ENCODE measurements at places on chromosomes 7 and 10.

- DNase-seq: no peak
These were observed 61.4 kb downstream of the BBS9 start for GRCh38 chr7:33190688-33191304.

DNA sequence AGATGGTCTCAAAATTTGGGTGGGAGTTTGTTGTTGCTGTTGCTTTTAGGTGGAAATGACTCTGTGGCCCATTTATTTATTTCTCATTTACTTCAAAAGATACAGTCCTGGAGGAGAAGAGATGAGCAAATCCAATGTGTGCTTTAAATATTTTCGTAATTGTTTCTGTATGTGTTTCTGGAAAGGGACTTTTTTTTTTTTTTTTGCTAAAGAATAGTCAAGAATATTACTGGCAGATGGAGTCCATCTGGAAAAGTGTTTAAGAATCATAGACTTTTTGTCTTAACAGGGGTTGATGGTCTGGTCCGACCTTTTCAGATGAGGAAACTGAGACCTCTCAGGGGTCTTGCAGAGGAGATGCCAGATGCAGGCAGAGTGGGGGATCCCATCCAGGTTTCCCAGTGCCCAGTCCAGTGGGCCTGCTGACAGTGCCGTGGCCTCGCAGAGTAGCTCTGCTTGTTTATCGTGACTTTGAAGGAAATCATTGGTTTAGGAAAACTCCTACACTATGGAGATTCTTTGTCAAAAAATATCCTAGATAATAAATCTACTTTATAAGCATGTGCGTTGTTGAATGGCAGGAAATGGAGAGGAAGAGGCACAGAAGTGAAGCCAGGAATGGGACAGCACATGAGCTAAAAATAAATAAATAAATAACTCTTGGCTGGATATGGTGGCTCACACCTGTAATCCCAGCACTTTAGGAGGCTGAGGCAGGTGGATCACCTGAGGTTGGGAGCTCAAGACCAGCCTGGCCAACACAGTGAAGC, 164.3 kb upstream of the SVIL start:
- no peak for DNase-seq

DNA sequence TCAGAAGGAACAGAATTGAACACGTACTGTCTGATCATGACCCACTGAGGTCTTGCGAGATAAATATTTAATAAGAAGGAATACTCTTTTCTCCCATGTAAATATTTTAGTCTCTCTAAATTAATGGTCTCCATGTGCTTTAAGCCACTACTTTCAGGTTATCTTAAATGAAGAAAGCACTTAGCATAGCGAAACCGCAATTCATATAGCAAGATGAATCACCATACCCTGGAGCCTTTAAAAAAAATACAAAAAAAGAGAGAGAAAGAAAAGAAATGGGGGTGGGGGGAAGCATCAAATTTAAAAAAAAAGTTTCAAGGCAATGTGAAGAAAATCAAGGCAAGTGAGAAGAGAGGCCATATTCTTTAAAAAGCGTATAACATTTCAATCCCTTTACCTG, 82.5 kb downstream of the CTTNBP2 start:
- DNase-seq: no peak

DNA sequence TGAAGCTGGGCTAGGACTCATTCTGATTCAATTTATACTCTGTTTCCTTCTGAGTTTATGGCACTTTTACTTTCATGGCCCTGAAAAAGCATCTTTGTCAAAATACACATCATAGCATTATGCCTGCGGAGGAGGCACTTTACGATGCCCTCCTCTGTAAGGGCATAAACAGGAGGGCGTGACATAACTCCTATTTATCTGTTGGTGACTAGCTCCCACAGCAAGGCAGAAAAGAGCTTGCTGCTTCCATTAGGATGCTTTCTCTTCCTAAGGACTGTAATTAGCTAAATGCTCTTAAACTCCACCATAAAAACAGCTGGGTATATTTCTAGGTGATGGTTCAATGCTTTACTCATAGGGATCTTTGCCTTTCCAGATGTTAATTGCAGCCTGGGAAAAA, 315.2 kb upstream of the GHITM start:
- no peak for DNase-seq

GRCh38 chr10:828191-828590, 103.3 kb downstream of the LARP4B start:
- DNase-seq: no peak

GRCh38 chr7:74612015-74612829, 45.3 kb upstream of the GTF2I start:
- no peak for DNase-seq

- no peak for DNase-seq
These were observed 9.4 kb downstream of the NOC3L start for GRCh38 chr10:94353336-94353735.

DNA sequence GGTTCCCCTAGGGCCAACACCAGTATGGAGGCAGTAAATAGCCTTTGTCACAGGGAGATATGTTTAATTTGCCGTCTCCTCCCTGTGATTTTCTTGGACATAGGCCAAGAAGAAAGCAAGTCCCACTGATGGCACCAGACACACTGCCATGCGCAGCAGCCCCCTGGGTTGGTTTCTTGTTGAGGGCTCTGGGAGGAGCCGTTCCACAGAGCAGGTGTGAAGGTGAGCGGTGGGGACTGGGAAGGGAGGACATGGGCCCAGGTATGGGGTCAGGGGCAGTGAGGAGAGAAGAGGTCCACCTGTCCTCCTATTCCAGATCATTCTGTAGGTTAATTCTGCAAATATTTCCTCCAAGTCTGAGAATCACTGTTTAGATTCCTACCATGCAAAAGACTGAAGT, 376.1 kb downstream of the PLXNA4 start:
- DNase-seq: no peak

Measured in hypothalamus (tissue), 51 donors.